Activated T-cell treated with anti-CD3 and anti-CD28 coated beads, Interleukin-2, amount 50 U/mL, for 1 hour (primary cell): ENCODE measurements at places on chromosomes 4 and X.
A peak's percentile ranks its signal among the peaks of the same experiment; 100 is the strongest.

DNA sequence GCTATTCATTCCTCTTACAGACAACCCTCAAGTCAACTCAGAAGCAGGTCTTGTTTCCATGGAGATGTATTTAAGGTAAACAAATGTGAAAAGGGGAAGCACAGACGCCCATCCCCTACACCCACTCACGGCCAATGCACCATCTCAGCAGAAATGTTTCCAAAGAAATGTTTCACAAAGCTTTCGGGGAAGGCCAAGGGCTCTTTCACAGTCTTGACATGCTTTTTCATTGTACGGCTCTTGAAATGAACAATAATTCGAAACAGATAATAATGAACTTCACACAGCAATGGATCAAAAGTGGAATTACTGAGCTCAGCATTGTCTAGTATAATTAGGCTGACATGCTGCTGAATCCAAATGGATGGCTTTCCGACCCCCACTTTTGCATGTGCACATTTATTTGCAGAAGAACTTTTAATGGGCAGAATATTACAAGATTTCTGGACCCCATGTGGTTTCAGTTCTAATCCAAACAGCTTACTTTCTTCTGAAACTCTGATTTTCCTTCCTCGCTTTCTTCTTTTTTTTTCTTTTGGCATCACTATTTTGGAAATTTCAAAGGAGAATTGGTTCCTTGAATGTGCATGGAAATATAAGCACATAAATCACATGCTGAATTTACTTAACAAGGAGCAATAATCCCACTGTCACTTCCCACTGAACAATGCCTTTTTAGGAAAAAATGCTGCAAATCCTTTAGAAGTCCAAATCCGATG is 160.9 kb downstream of the SMIM20 start:
- no peak for DNase-seq

- DNase-seq = no peak
Observed at GRCh38 chrX:118347131-118347530, 1.2 kb downstream of the WDR44 start.

GRCh38 chrX:49165901-49166881 is 3.6 kb downstream of the MAGIX start:
- peak; percentile 73 for DNase-seq

GRCh38 chr4:181646864-181647263 is 596.3 kb upstream of the TENM3 start:
- DNase-seq = no peak

DNA sequence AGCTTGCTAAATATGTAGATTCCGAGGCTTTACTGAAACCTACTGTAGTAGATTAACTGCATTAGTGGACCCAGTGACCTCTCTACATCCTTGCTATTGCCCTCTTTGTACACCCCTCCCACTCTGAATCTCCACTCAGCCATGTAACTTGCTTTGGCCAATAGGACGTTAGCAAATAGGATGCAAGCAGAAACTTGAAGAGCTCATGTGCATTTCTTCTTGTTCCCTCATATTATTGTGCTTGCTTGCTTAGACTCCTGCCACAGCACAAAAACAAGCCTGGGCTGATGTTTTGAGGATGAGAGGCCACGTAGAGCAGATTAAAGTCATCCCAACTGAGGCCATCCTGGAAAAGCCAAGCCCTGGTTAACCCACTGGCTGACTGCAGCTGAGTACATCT is 147.9 kb downstream of the HS6ST2 start:
- no peak for DNase-seq

GRCh38 chr4:85128246-85129204 is 162.0 kb upstream of the WDFY3 start:
- no peak for DNase-seq

DNA sequence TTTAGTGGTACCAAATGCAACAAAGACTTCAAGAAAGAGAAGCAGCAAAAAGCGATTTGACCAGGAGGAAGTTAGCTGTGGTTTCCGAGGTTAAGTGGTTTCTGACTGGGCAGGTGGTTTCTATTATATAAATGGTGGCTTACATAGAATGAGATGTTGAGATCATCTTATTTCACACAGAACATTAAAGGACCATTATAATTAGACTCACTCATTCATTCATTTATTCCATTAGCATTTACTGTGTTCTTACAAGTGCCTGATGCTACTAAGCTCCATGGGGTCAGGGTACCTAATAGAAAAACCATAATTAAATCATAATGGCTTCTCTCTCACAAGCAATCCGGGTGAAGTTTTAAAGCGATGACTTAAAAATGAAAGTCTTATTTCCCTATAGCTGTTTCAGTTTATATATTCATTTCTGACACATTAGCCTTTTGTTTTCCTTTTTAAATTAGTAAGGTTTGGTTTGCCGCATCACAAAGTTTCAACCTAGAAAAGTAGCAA is 10.6 kb downstream of the TSPAN6 start:
- DNase-seq = no peak

DNA sequence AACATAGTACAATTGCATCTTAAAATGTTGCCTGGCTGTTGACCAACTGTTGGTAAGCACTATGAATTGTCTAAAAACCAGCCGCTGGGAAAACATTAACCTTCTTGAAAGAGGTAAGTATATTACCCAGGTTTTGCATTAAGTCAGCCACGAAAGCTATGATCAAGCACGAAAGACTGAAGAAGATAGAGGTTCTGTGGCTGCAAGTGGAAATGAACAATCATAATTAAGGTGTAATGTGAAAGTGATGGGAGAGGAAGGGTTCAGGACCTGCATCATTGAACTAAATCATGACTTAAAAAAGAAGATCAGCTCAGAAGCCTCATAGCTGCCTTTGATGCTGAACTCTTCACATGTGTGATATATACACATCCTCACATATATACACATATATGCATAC is 341.0 kb downstream of the NR3C2 start:
- DNase-seq = no peak

GRCh38 chrX:96372313-96373046 is 312.2 kb upstream of the DIAPH2 start:
- DNase-seq = no peak

DNA sequence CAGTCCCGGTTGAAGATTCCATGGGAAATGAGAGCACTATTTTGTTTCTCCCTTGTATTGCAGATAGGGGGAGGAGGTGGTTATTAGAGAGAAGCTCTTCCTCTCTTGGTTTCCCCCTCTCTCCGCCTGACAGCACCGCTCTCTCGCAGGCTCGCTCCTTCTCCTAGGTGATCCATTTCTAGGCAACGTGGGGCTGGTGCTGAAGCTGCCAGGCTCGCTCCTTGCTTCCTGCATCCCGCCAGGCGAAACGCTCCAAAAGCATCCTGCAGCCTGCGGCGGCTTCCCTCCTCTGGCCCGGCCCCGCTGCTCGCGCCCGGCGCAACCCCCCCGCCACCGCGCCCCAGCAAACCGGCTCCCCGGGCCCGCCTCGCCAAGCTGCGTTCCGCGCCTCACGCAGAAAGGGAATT is at the start of gene GRID2:
Gene GRID2 (plus strand): TSS at position 346 of the 407 bp plus-strand sequence.
- DNase-seq = no peak

DNA sequence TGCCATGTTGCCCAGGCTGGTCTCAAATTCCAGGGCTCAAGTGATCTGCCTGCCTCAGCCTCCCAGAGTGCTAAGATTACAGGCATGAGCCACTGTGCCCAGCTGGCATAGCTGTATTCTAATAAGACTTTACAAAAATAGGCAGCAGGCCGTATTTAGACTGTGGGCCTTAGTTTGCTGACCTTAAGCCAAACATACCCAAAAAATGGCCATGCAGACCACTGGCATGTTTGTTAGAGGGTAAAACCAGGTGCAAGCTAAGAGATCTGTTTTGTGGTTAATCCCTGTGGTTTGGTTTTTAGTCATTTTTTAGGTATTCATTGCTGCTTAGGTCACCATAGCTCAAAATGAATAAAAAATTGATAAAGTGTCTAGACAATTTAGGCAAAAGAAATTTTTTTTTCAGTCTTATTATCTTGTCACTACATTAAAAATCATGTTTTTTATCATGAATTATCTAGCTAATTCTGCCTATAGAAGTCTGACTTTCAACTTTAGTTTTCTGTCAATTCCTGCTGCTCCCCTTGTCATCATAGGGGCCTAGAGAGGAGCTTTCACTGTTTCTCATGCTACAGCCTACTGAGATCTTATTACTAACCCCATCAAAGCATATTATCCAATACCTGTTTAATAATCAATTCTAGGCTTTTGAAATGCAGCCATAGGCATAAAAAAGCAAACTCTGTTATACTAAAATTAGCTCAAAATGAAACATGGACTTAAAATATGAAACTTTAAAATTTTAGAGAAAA is 7.5 kb upstream of the SPINK2 start:
- no peak for DNase-seq

- no peak for DNase-seq
Observed at GRCh38 chr4:126028876-126029275, 714.1 kb downstream of the FAT4 start.

DNA sequence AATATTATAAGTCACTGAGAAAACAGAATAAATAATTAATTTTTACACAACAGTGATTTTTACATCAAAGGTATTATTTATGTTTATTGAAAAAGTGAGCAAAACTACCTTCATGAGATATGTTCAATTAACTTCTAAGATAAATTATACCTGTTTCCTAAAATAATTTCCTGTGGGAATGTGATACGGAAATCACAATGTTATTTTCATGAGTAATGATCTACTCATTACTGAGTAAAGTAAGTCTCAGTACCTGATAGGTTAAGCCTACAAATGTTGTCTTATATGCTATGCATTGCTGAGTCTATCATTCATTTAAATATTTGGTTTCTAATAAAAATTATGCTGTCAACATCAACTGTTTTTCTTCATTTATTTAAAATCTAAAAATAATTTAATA is 324.0 kb downstream of the STPG2 start:
- DNase-seq = no peak

- no peak for DNase-seq
Observed at GRCh38 chrX:3346501-3347259, at the start of gene MXRA5. Gene MXRA5 (minus strand): TSS chrX:3346652. CDS start chrX:3343833, 2,819 bp downstream.

- no peak for DNase-seq
Observed at GRCh38 chrX:68048774-68049173, 384.5 kb downstream of the OPHN1 start.

GRCh38 chrX:21972046-21972445 is 31.5 kb downstream of the SMS start:
- DNase-seq = no peak

DNA sequence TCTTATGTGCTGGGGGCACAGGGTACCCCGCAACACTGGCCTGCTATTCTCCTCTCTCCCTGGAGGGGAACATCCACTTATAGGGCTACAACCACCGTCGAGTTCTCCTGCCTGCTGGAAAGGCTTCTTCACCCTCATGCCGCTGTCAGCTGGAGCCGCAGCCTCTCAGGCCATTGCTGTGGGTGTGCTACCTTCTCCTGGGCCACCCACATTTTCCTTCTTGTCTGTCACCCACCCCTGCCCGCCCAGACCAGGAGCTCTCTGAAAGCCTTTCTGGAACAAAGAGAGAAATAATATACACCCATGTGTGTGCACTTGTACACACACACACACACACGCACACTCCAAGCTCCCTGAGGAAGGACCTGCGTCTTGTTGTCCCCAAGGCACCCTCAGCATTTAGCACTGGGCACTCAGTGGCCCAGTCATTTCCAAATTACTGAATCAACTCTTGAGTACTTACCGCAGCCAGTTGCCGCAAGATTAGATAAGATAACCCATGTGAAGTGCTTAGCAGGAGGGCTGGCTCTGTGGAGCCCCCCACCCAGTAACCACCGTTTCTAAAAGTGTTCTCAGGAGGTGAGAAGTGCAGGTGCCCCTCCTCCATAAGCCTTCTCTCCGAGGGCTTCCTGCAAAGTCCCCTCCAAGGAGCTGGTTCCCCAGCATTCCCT is 50.2 kb downstream of the CPZ start:
- no peak for DNase-seq

DNA sequence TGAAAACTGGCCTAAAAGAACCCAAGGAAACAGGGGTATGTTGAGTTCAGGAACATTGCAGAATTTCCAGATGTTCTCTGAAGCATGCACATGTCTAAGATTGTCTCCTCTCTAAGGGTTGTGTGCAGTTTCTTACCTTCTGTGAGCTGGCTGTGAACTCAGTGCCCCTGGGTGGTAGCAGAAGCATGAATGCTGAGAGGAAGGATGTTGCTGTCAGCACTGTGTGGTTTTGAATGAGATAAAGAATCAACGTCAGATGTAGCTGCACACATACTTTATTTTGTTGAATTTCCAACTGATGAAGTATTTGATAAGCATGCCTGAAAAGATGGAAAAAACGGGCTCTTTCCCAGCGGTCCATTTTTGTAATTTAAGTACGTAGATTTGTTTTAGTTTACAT is 23.8 kb upstream of the CD38 start:
- DNase-seq = peak; percentile 51

DNA sequence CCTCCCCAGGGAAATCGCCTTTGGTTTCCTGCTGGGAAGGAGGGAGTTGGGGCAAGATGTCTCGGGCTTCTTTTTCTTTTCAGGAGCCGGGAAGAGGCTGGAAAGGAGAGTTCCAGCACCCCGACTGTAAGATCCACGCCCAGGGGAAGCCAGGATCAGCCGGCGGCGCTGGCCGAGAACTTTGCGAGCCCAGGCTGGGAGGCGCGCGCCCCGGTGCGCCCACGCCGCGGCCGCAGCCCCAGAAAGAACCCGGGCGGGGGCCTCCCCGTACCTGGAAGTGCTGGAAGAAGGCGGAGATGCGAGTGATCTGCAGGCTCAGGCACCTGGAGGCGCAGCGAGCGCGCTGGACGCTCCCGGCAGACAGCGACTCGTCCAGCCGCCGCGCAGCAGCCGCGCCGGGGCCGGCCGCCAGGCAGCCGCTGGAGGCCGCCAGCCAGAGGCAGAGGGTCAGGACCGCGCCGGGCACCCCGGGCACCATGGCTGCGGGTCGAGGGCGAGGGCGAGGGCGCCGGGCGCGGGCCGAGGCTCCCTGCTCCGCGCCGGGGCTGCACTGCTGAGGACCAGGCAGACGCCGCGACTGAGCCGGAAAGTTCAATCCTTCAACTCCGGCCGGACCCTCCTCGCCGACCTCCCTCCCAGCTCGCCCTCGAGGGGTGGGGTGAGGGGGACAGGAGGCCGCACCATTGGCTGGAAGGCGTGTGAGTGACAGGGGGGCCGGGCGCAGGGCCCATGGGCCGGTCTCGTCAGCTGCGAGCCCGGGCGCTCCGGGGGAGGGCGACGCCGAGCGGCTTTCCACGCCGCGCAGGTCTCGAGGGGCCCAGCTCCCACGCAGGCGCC is at the start of gene ANOS1:
Gene ANOS1 (minus strand): TSS at position 579 of the 837 bp plus-strand sequence. CDS start 101 bp downstream, at position 478.
- DNase-seq = no peak
